PC-9 (cell line): ENCODE measurements at places on chromosomes 12 and 14. TPM values are rescaled to one million over a fixed set of nuclear protein-coding genes. Genes with fewer than 3 reads are reported as not detected.

GRCh38 chr12:115740586-115741155 is 536.8 kb downstream of the MED13L start:
- H3K27me3 ChIP-seq: peaks cover 12% of the 10 kb centered on the region; the same call in 1 of the 2 replicates
- H3K36me3 ChIP-seq: no peaks in the 10 kb centered on the region
- H3K27ac ChIP-seq: no peak overlapping the region
- no peak overlapping the region for H3K4me3 ChIP-seq

DNA sequence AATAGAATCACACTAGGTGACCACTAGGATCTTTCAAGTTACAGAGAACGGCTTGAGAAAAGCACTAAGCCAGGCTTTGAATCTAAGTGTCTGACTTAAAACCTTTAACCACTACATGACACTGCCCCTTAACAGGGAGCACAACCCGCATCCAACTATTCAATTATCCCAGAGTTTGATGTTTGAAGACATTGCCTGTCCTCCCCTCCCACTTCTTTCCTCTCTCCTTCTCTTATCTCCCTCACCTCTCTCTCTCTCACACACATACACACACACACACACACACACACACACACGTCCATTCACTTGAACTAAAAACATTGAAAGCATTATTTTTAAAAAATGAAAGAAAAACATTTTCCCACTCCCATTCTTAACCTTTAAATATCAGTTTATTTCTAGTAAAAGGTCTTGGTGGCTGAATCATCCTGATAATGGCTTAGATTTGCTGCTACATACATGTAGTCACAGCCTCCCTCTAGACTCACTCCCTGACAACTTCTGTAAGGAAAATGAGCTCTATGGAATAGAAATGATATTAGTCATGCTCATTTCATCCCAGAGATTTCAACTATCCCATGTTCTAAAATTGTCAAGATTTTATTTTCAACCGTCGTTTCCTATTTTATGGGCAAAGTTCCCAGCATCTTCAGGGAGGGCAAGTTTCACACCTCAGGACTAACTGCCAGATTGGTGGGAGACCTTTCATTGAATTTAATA is 53.5 kb upstream of the RAP1B start:
- no peaks in the 10 kb centered on the region for H3K36me3 ChIP-seq
- no peak overlapping the region for H3K27ac ChIP-seq
- no peaks in the 10 kb centered on the region for H3K4me1 ChIP-seq
- no peak for DNase-seq

DNA sequence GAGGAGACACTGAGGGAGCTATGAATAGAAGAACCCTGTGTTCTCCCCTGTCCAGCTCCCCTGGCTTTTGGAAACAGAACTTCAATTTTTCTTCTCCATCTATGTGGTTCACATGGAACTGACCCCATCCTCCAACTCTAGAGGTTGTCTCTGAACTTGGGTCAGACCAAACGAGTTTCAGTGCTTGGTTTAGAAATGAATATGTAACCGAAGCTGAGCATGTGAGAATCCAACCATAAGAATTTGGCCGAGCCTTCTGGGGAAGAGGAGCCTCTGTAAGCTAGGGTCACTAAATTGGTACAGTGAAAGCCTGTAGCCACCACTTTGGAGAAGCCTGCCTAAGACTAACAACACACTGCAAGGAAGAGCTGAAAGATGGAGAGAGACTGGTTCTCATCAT is 464.4 kb downstream of the ZFP36L1 start:
- no peak overlapping the region for H3K27ac ChIP-seq
- no peak for DNase-seq
- no peak overlapping the region for H3K4me3 ChIP-seq
- no peaks in the 10 kb centered on the region for H3K36me3 ChIP-seq
- no peaks in the 10 kb centered on the region for H3K27me3 ChIP-seq

GRCh38 chr14:85702191-85702590 is 172.2 kb downstream of the FLRT2 start:
- H3K4me1 ChIP-seq: no peaks in the 10 kb centered on the region
- H3K36me3 ChIP-seq: no peaks in the 10 kb centered on the region
- no peak for DNase-seq
- H3K27ac ChIP-seq: no peak overlapping the region

- DNase-seq: no peak
- no peaks in the 10 kb centered on the region for H3K27me3 ChIP-seq
- no peak overlapping the region for H3K27ac ChIP-seq
- no peaks in the 10 kb centered on the region for H3K36me3 ChIP-seq
- no peaks in the 10 kb centered on the region for H3K4me1 ChIP-seq
Observed at GRCh38 chr12:14289601-14290000, 75.9 kb upstream of the ATF7IP start.

VPS33A gene
- total RNA-seq: 18.1 and 20.2 TPM in 2 replicates

- no peak for DNase-seq
- H3K27ac ChIP-seq: 0 out of 2 replicates have a peak overlapping the region, but pooled peaks have one; percentile 1
- H3K36me3 ChIP-seq: peaks cover 25% of the 10 kb centered on the region; the same call in 1 of the 2 replicates
- no peak overlapping the region for H3K4me3 ChIP-seq
- no peaks in the 10 kb centered on the region for H3K27me3 ChIP-seq
Observed at GRCh38 chr14:101813171-101813759, 51.8 kb downstream of the PPP2R5C start.

MAP3K12 gene
- total RNA-seq: 14.7 and 18.3 TPM in 2 replicates

KRT6C gene
- not detected in 2 replicates for total RNA-seq

PROX2 gene
- total RNA-seq: not detected in 2 replicates

- no peaks in the 10 kb centered on the region for H3K27me3 ChIP-seq
- H3K27ac ChIP-seq: no peak overlapping the region
- H3K4me3 ChIP-seq: no peak overlapping the region
- H3K4me1 ChIP-seq: 0 out of 2 replicates have a peak, but pooled peaks cover 5% of the 10 kb centered on the region
- DNase-seq: no peak
Observed at GRCh38 chr12:14878488-14878887, 7.2 kb downstream of the MGP start.

NT5DC3 gene
- 11.5 and 13.2 TPM in 2 replicates for total RNA-seq

- no peak overlapping the region for H3K4me3 ChIP-seq
- no peak for DNase-seq
- no peaks in the 10 kb centered on the region for H3K27me3 ChIP-seq
- no peaks in the 10 kb centered on the region for H3K36me3 ChIP-seq
Observed at GRCh38 chr12:39503439-39503838, 60.5 kb upstream of the KIF21A start.

KRT83 gene
- 0.43 TPM in 1 of 2 replicates, not detected in the other for total RNA-seq

DNA sequence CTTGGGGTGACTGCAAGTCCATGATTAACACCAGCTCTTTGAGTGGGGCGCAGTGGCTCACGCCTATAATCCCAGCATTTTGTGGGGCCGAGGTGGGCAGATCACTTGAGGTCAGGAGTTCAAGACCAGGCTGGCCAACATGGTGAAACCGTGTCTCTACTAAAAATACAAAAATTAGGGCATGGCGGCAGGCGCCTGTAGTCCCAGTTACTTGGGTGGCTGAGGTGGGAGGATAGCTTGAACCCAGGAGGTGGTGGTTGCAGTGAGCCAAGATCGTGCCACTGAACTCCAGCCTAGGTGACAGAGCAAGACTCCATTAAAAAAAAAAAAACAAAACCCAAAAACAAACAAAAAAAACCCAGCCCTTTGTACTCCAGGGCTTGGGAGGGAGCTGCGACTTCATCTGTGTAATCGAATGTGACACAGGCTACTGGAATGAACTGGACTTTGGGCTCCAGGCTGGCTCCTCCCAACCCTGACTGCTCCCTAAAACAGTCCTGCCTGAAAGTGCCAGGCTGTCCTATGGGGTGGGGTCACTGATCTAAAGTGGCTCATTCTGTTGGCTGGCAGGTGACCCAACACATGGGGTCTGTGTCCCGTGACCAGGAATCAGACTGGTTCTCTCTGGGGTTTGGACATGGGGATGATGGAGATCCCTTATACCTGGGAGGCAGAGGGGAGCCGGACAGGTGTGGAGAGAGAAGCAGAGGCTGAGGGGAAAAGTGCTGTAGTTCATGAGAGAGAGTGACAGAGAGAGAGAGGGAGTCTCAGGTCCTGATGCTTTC is 9.3 kb upstream of the C12orf43 start:
- H3K36me3 ChIP-seq: no peaks in the 10 kb centered on the region
- peak; percentile 43 for DNase-seq
- peaks cover 14% of the 10 kb centered on the region for H3K4me1 ChIP-seq
- H3K4me3 ChIP-seq: no peak overlapping the region
